Fibroblast of pulmonary artery (primary cell): ENCODE measurements at places on chromosomes 13 and 19.

DNA sequence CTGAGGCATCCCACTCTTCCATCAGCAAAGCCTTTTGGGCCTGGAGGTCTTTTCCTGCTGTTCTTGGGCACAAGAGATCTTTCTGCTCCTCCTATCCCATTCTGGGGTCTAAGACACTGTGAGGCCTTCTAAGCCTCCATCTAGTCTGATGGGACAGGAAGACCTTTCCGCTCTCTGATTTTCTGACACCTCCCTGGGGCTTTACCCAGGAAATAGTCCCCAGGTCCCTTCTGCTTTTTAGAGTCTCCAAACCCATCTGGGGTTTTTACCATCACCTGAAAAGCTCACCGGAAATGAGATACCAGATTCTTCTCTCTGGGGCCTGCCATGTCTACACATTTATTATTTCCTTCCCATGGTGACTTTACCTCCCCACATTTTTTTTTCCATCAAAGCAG, 21.1 kb downstream of the CLEC17A start:
- no peak for DNase-seq

DNA sequence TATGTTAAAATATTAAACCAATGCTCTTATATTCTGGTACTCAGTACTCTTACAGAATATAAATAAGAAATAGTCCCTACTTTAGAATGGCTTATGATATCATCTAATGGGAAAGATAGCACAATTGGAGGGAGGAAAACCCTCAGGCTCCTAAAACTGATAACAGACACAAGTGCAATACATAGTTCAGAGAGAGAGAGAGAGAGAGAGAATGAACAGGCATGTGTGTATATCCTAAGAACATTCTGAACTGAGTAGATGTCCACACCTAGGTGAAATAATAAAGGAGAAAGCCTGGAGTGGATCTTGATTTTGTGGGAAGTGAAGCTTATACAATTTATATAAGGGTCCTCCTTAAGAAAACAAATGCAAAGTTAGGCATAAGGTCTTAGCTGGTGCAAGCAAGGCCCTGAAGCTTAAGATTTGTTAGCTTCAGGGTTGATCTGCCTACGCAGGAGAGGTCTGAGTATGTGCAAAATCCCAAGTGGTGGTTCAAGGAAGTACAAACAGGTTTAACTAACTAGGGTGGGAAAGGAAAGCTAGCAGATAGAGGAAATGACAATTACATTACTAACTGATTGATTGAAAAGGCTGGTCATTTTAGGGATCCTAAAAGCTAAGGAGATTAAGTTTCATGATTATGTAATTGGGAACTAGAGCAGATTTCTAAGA, 53.3 kb downstream of the SOX21 start:
- no peak for DNase-seq

DNA sequence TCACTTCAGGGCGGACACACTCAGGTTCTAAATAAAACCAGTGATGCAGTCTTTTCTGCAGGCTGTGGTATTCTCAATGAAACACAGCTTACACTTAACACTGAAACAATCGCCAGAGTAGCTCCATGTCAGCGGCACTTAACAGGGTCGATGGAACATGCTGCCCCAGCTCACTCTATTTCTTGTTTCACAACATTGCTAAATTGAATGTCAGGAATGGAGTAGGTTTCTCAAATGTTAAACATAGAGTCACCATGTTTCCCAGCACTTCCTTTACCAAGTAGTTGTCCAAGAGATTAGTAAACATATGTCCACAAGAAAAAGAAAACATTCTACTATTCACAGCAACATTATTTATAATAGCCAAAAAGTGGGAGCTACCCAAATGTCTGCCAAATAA, 306.9 kb downstream of the SLITRK6 start:
- DNase-seq = no peak

DNA sequence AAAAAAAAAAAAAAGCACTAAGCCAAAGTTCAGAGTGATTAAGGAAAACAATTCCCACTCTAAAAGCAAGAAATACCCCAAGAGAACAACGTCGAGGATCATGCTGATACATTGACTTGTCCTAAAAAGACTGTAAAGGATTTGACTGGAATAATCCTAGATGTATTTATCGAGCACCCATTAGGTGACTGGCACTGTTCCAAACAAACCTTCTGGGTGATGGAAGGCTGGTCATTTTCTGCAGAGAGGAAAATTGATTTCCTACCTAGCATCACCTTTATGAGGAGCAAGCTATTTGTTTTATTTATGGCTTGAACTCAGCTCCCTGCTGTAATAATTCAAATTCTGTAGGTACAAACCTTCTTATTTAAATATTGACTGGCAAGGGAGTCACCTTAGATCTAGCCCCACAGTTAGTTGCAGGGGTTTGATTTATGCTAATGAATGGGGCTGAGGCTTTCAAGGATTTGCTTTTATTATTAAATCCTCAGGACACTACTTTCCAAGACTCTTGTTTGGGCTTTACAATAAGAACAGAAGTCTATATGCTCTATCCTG, 471.0 kb downstream of the OLFM4 start:
- no peak for DNase-seq

GRCh38 chr19:21166436-21166835, 24.6 kb downstream of the ZNF431 start:
- DNase-seq = no peak

DNA sequence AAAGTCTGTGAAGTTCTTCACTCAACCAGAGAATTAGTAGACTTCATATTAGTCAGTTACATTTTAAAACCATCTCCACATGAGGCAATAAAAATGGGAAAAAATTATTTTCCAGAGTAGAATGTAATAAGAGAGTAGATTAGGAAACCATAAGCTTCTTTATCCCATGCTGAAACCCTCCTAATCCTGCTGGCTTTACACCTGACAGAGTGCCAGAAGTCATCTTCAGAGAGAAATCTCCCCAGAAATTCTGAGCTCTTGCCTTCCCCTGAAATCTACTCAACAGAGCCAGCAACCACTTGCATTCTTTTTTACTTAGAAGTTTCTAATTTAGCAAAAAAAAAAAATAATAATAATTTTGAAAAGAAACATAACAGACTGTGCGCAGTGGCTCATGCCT, 279.9 kb downstream of the NHLRC3 start:
- DNase-seq = no peak

DNA sequence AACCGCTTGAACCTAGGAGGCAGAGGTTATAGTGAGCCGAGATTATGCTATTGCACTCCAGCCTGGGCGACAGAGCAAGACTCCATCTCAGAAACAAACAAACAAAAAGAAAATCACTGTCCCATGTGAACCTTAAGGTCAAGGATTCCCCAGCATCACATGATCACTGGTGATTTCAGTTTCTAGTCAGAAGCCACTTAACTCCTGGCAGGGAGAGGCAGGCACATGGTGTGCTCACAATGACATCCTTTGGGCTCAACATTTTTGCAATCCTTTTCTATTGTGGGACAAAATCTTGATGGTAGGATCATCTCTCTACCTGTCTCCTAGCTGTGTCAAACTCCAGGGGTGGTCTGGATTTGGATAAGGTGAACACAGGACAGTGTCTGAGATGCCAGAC, 12.1 kb downstream of the AKAP8 start:
- no peak for DNase-seq

- peak; percentile 52 for DNase-seq
Observed at GRCh38 chr19:46495786-46496099, at the start of gene PNMA8B. TSS of gene PNMA8B (minus strand) at chr19:46495867. CDS start at chr19:46495465, 402 bp downstream.

GRCh38 chr13:67106502-67107057, 123.6 kb downstream of the PCDH9 start:
- no peak for DNase-seq

- DNase-seq = peak; percentile 32
Observed at GRCh38 chr13:66965181-66965580, 265.0 kb downstream of the PCDH9 start.

DNA sequence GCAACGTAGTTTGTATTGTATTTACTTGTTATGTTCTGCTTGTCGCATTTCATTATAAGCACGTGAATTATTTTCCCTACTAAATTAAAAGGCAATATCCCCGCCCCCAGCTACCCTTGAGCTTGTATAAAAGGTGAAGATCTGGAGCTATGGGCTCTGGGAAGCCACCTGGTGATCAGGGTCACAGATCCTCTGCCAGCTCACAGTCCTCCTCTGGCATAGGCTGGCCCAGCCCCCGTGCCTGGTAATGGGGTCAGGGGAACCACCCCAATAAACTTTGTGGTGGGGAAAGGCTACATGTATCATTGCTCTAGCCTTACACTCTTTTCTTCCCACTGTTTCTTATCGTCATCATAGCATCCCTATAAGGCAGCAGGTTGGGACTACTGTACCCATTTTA, 190.2 kb upstream of the TSHZ3 start:
- no peak for DNase-seq

DNA sequence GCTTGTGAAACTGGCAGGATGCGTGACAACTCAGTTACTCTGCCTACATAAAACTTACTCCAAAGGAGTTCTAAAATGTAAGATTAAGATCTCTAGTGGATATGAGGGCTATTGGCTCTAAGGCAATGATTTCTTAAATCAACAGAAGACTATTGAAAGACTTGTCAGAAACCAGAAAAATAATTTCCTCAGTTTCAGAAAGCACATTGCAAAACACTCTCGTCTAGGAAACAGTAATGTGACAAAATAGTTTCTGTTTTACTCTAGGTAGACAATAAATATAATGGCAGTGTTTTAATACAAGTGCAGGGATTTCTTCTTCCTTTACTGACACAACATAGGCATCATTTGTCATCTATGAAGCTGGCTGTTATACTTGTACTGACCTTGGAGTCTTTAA, 230.1 kb downstream of the KCTD12 start:
- no peak for DNase-seq

- DNase-seq = no peak
Observed at GRCh38 chr19:1865172-1866010, 2.0 kb upstream of the KLF16 start.
